ENCODE measurements at places on chromosomes 13 and 19.

DNA sequence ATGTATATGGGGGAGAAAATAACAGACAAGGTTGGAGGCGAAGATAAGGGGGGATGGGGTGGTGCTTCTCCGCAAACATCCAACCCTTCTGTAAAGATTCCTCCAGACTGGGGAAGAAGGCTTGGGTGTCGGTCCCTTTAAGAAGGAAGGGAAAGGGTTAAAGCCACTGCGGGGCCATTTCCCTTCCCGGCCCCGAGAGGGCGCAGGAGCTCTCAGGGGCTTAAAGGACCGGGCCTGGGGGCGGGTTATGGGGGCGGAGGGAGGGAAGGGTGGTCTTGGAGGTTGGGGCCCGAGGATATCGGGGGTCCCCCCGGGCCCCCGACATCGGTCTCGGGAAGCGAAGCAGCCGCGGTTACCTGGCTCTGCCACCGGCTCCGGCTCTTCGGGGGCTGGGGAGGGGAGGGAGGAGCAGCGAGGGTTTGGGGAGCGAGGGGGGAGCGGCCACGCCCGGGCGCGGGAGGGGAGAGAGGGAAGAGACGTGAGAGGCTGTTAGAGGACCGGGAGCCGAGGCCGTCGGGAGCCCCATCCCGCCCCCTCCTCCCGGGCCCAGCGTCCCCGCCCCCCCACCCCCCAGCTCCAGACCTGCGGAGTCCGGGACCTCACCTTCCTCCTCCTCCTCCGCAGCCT, 2.8 kb downstream of the TNNT1 start:
- peak; percentile 72 for DNase-seq

GRCh38 chr13:28489524-28489931, 5.4 kb downstream of the FLT1 start:
- DNase-seq: peak; percentile 36

DNA sequence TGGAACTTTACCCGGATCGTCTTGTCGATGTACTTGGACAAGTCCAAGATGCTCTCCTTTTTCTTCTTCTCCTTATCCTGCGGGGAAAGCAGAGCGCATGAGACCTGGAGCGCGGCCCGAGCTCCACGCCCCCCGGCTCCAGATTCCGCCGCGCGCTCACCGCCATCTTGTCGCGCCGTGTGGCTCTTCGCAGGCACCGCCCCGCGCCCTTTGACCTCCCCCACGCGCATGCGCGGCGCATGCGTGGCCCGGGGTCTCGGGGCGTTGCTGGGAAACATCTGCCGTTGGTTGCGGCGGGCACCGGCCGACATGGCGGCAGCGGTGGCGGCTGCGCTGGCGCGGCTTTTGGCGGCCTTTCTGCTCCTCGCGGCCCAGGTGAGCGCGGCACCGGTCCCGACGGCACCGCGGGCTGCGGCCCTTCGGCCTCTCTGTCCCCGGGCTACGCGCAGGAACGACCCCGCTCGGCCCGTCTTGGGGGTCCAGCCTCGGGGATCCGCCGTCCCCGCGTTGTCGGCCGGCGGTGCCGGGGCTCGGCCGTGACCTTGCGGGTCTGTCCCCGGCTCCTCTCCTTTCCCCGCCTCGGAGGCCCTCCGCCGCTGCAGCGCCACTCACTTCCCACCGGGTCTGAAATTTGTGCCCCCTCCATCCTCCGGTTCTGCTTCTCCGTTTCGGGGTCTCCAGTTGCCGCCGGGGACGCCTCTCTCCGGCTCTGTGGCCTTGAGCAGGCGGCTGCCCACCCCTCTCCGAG, at the start of the genes LSM7 and SPPL2B:
Gene LSM7, minus strand, starts transcription at position 186 of the 748 bp plus-strand sequence. Its CDS starts 20 bp downstream, at position 166.
Gene SPPL2B, plus strand, starts transcription at position 284 of the 748 bp plus-strand sequence. Its CDS starts 26 bp downstream, at position 310.
- DNase-seq: peak; percentile 80

GRCh38 chr13:50910485-50910805, 854 bp downstream of the RNASEH2B start:
- peak; percentile 40 for DNase-seq

DNA sequence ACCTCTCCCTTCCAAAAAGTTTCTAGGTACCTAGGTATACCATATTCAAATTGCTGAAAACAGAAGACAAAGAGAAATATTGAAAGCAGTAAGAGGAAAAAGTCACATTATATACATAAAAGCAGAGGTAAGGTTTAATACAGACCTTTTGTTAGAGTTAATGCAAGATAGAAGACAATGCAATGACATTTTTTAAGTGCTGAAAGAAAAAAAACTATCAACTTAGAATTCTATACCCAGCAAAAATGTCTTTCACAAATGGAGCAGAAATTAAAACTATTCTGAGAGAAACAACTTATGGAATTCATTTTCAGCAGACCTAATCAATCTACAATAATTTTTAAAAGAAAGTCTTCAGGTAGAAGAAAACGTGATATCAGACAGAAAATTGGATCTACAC, 77.2 kb downstream of the CRYL1 start:
- no peak for DNase-seq

All from Kasumi-1 (cell line).